ENCODE measurements at places on chromosomes 3 and 15.

- peak; percentile 42 for DNase-seq
These were observed 26.9 kb downstream of the PRKAR2A start for GRCh38 chr3:48820612-48821324.

GRCh38 chr3:184582646-184583577, 21.3 kb downstream of the EPHB3 start:
- no peak for DNase-seq

DNA sequence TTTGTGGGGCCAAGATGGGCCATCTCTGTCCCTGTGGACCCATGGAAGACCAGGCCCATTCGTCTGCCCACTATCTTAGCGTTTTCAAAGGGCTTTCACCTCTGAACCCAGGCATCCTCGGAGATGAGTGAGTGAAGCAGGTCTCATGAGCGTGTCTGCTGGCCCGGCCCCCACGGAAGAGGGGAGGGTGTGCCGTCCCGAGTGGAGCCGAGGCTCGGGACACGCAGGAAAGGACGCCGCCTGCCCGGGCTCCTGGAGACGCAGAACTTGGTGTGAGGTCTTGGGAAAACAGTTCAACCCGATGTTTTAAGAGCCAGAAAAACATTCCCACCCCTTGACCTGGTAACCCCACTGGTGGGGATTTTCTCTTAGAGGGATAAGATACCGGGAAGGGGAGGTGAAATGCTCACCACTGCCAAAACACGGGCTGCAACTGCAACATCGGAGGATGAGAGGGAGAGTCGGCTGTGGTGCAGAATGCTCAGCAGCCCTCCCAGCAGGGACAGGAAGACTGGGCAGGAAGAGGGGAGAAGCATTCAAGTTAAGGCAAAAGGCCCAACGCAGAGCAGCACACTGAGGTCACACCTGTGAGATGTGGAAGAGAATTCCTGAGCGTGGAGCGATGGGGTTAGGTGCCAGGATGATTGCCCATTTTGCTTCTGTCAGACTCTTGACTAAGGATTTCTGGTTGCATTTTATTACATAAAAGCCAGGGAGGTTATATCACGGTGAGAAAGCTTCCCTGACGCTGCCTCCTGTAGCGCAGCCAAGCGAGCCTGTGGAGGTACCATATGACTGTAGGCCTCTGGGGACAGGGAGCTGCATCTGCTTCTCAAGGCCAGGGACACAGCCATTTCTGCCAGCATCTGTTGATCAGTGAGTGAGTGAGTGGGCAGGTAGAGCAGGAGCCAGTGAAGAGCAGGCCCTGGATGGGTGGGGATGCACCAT, 14.1 kb upstream of the STAB1 start:
- DNase-seq = no peak

GRCh38 chr3:16050641-16051467, 123.6 kb upstream of the GALNT15 start:
- no peak for DNase-seq

- peak; percentile 42 for DNase-seq
These were observed 57.2 kb upstream of the KY start for GRCh38 chr3:134707908-134708597.

DNA sequence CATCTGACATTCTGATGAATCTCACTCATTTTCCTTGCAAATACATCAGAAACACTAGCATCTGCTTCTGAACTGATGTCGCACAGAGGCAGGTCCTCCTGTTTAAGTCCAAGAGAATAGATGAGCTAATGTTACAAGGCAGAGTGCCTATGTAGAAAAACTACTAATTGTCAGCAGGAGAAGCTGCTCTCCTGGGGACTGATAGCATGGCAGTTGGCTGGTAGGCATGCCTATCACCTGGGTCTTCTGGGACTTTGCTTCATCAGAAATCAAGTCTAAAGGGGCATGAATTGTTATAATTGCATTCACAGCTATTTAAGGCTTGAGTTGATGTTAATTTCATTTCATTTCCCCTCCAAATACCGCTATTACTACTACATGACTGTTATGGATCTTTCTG, 457.2 kb downstream of the RAP2B start:
- no peak for DNase-seq

DNA sequence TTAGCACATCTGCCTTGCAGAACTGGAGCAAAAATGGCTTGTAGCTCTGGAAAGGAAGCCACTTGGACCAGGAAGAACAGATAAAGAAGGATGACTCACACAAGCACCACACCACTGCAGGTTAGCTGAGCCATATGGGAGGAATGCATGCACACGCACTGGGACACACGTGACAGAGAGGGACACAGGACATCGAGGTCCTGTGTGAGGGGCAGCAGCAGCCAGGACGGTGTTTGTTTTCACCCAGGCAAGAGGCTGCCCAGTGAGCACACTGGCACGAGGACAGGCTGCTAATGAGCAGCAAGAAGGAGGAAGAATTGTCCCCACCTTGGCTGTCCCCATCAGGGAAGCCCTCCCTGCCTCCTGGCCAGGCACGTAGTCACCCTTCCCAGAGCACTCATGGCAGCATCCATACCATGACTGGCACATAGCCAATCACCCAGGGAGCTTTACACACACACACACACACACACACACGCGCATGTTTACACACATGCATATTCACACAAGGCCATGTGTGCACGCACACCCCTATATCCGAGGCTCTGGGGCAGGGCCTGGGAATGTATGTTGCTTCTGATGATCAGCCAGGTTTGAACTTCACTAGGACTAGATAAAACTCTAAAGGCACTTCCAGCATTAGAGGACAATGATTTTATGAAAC, 24.0 kb upstream of the SPTBN5 start:
- DNase-seq = peak; percentile 87

- DNase-seq = no peak
These were observed 388.0 kb upstream of the LMCD1 start for GRCh38 chr3:8113626-8114025.

- no peak for DNase-seq
These were observed 378.6 kb downstream of the NTRK3 start for GRCh38 chr15:87877822-87878542.

- DNase-seq = no peak
These were observed 15.3 kb upstream of the CACNA1D start for GRCh38 chr3:53478921-53479664.

DNA sequence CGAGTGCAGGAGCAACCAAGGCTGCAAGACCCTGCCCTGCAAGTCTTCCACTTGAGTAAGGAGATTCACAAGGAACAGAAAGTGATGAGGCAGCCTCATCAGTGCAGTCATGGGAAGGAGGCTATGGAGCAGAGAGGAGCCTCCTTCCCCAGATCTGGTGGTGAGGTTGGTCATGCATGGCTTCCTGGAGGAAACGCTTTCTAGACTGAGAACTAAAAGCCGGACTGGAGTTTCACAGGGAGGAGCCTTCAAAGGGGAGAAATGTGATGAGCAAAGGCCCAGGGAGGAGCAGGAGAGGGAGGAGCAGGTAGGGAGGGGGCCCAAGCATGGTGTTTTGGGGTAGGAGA, 139.9 kb downstream of the SRGAP3 start:
- no peak for DNase-seq

DNA sequence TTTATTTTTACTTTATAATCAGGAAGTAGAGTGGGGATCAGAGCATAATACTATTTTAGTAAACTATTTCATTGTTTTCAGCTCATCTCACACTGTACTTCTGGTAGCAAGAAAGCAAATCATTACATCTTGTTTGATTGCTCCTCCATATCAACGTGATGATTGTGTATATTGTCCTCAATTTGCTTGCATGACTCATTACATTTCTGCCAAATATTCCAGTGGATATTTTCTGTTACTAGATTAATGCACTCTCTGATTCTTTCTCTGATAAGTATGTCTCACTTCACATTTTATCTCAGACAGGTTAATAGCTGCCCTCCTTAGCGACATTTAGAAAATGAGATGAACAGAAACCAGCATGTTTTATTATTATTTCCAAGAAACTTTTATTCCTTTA, 1145.3 kb downstream of the OTOL1 start:
- no peak for DNase-seq

DNA sequence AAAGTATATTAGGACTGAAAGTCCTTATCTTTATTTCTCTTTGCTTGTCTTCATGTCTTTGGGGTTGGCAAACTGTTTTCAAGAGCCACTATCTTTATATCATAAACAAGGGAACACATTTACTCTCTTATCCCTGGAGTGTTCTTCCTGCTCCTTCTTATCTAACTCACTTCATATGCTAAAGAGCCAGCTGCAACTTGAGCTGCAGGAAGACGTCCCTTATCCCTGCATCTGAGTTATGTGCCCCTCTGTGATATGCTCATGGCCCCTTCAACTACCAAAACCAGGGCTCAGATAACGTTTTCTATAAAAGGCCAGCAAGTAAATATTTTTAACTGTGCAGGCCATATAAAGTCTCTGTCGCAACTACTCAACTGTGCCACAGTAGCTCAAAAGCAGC, 137.0 kb upstream of the CRBN start:
- no peak for DNase-seq

DNA sequence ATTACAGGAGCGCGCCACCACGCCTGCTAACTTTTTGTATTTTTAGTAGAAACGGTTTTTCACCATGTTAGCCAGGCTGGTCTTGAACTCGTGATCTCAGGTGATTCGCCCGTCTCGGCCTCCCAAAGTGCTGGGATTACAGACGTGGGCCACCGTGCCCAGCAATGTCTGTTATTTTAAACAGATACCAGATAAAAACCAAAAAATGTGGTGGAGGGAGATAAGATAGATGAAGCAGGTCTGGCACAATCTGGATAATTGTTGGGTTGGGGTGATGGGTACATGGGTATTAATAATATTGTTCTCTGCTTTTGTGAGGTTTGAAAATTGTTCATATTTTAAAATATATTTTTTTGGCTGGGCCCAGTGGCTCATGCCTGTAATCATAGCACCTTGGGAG, 4.7 kb downstream of the RNF111 start:
- no peak for DNase-seq

DNA sequence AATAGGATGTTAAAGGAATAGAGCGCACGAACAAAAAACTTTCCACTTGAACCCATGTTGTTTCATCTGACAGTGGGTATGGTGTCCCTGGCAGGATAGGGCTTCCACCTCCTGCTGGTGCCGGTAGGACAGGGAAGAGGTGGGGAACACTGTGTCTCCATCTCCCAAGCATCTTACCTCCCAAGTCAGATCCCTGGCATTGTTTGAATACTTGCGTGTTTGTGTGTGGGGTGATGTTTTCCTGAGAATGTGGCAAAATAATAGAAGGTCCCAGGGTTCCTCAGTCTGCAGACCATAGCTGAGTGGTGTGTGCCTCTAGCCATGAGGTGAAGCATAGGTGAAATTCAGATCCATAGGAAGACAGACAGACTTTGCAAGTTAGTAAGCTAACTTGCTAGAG, 119.4 kb downstream of the IGF1R start:
- no peak for DNase-seq

- DNase-seq = no peak
These were observed 76.2 kb downstream of the PRICKLE2 start for GRCh38 chr3:64148955-64149653.

- DNase-seq = no peak
These were observed 468.2 kb downstream of the PLOD2 start for GRCh38 chr3:145692751-145693150.

DNA sequence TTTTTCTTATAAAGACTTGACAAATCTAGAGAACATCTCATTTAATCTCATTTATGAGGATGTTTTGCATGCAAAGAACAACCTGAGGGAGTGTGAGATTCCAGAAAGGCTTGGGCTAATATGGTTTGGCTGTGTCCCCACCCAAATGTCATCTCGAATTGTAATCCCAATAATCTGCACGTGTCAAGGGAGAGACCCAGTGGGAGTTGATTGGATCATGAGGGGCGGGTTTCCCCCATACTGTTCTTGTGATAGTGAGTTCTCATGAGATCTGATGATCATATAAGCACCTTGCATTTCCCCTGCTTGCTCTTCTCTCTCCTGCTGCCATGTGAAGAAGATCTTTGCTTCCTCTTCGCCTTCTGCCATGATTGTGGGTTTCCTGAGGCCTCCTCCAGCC, 103.0 kb downstream of the ZNF385D start:
- no peak for DNase-seq

DNA sequence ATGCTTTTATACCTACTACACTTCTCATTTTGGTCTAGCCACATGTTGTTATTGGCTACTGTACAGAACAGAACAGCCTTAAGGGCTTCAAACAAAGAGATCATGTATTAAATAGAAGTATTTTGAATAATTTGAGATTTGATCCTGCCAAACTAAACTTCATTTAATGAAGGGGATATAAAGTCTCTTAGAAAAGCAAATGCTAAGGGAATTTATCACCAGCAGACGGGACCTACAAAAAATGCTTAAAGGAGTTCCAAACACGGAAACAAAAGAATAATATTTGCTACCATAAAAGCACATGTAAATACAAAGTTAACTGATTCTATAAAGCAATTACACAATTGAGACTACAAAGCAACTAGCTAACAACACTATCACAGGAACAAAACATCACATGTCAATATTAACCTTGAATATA, 23.6 kb upstream of the FMN1 start:
- DNase-seq = no peak

GRCh38 chr3:180117381-180118163, 80.8 kb upstream of the PEX5L start:
- no peak for DNase-seq

GRCh38 chr3:126451511-126451910, 24.2 kb downstream of the ZXDC start:
- no peak for DNase-seq

GRCh38 chr3:190870127-190870526, 7.6 kb upstream of the GMNC start:
- DNase-seq = no peak

- peak; percentile 72 for DNase-seq
These were observed 156.7 kb upstream of the MEF2A start for GRCh38 chr15:99409097-99409473.

DNA sequence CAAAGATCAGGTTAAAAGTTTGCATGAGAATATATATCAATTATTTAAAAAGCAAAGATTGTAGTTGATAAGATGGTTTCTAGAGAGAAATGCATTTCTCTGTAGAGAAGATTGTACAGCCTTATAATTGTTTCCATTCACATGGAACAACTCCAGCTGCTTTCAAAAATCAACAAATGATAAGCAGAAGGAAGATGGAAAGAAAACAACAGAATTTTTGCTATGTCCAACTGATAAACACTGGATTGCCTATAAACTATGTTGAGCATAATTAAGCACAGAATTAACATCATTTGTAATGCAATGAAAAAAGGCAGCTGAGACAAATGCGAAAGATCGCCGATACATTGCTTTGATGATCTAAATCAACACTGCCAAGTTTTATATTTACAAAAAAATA, 89.0 kb downstream of the C3orf85 start:
- no peak for DNase-seq

DNA sequence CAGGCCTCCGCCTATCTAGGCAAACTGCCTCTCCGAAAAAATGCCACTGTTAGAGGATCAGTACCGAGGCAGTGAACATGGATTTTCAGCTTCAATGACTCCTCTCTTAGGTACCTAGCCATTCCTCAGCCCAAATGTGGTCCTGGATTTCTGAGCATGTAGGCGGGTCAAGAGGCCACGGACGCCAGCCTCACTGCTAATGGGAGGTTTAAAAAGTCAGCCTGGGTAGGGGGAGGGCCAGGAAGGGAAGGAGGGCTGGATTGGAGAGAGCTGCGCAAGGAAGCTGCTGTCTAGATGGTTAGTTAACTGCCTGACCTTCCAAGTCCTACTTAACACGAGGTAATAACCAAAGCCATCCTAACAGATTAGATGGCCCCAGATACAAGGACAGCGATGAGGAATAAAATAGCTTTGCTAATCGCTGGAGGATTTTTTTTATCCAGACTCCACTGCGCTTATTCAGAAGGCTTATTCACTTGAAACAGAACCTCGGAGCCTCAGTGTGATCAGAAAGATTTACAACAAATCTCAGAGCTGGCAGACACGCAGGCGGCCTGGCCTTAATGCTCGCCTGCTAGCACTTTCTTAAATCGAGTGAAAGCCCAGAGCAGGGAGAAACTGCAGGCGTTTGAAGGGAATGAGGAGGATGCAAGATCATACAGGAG, 34.3 kb downstream of the TLE3 start:
- no peak for DNase-seq

- DNase-seq = no peak
These were observed 528.9 kb downstream of the IGSF11 start for GRCh38 chr3:118505784-118506183.
